ENCODE measurements at places on chromosomes 1 and 21.

DNA sequence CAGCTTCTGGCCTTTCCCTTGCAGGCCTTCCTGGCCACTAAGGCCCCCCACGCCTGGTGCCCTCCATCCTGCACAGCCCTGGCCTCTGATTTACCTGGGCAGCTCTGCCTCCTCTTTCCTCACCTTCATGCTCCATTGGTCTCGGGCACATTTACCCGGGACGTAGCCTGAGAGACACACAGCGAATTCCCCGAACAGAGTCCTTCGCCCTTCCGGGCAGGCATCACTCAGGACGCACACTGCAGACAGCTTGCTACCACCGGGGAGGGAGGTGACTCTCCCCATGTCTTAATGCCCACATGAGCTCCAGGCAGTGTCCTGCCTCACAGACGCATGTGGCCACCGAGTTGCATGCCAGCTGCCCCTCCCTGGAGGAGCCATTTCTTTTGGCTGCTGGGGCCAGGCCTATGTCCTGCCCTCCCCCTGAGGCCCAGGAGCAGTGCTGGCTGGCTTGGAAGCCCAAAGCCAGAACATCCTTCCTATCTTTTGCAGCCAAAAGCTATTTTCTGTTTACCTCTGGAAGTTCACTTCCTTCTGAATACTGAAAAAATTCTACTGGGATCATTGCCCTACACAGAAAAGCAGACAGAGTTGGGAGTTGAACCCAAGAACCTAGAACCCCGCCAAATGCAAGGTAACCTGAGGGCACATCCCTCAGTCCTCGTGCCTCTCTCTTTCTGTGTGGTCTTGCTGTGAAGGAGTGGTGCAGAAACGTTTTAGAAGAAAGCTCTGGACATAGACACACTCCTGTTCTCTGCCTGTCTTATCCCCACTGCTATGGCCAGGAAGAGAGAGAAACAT is 209.5 kb downstream of the TOMM20 start:
- no peak for DNase-seq

DNA sequence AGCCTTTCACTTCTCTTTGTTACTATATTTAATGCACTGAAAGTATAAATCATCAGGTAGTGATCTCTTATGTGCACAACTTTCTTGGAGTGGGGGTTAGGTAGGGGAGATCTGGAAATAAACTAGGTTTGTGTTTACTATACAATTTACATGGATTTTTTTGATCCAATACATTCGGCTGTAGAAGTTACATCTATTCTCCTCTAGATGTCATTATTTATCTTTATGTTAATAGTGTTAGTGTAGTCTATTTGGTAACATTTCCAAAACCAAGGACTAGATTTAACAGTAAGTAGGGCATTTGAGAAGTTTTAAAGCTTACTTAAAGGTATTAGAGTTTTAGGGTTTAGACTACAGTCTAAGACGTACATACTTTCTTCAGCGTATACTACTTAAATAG is 5.4 kb downstream of the VPS45 start:
- peak; percentile 60 for DNase-seq

DNA sequence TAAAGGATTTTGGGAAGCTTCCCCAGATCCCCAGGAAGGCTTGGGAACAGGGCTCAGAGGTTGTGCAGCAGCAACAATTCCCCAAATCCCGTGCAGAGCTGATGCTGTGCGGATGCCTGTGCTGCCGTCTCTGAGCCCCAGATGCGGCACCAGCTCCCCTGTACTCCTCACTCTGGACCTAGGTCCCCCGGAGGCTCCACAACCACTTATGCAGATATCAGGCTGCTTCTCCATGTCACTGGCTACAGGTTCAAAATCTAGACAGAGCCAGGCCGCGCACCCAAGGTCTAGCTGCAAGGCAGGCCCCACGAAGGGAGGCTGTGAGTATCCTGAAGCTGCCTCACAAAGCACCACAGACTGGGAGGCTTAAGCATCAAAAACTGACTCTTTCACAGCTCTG is 81.6 kb downstream of the PDE9A start:
- no peak for DNase-seq

- DNase-seq = no peak
Observed at GRCh38 chr1:30489737-30490389, 233.5 kb downstream of the MATN1 start.

- DNase-seq = peak; percentile 88
Observed at GRCh38 chr1:94481473-94481933, 60.1 kb downstream of the F3 start.

DNA sequence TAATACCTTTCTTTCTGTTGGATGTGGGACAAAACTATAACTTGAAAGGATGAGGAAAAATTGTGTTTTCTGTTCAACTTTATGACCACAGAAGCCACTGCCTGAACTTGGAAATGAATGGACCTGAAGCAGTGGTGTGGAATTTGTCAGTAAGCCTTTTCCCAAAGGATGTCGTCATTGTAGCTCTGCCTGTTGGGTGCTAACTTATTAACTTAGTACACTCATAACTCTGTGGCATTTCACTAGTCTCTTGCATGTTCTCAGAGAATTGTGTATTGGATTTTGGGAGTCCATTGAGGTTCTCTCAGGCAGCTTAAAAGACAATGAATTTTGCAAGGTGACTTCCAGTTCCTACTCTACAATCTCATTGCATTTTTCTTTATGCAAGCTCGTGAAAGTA is 49.6 kb downstream of the KCNK2 start:
- DNase-seq = no peak

DNA sequence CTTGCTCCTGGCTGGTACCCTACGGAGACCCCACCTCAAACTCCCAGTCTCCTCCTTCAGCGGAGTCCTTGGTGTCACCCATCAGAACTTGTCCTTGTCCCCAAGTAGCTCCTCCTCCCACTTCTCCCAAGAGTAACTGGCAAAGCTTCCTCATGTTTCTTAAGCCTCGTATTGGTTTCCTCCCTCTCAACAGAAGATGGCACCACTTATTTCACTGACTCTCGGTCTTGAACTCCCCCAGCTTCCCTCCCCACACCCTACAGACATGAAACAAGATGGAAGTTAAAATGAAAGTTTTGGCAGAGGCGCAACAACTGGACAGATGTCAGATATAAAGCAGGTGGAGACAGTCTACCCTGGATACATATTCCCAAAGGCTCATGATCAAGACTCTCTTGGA is 13.4 kb downstream of the RAB7B start:
- DNase-seq = no peak

GRCh38 chr1:79587229-79587628 is 580.7 kb upstream of the ADGRL4 start:
- DNase-seq = no peak
